ENCODE measurements at places on chromosomes 6 and 20.

GRCh38 chr20:48612335-48612734, 215.5 kb downstream of the PREX1 start:
- no peak for DNase-seq

DNA sequence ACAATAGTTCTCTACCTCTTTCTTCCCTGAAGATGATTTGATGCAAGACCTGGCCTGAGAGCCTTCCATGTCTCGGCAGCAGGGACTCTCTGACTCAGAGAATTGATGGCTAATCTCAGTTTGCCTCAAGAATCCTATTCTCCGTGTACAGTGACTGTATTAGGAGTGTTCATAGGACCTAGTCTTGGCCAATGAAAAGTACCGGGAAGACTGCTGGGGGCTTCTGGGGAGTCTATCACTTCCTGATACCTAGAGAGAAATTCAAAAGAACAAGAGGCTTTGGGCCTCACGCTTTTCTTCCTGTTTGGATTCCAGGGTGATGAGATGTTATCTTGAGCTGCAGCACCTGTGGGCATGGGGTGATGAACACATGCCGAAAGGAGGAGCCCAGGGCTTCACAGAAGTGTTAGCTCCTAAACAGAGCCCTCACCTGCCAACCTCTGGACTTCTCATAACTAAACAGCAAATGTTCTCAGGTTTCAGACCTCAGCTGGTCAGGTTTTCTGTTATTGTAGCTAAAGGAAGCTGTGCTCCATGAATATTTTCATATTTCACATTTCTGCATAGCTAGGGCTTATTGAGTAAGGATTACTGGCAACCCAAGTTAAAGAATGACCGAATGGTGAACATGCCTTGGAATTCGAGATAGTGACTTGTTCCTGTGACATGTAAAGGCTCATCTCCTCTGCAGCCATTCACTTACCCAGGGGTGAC, 323.1 kb upstream of the AGPAT4 start:
- no peak for DNase-seq

DNA sequence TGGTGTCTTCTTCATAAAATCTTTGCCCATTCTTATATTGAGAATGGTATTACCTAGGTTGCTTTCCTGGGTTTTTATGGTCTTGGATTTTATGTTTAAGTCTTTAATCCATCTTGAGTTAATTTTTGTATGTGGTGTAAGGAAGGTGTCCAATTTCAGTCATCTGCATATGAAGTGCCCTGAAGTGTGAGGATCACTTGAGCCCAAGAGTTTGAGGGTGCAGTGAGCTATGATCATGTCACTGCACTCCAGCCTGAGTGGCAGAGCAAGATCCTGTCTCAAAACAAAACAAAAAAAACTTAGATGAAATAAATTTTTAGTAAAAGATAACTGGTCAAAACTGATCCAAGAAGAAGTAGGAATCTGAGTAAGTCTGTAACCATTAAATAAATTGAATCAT, 215.4 kb downstream of the TBC1D7 start:
- DNase-seq = no peak

DNA sequence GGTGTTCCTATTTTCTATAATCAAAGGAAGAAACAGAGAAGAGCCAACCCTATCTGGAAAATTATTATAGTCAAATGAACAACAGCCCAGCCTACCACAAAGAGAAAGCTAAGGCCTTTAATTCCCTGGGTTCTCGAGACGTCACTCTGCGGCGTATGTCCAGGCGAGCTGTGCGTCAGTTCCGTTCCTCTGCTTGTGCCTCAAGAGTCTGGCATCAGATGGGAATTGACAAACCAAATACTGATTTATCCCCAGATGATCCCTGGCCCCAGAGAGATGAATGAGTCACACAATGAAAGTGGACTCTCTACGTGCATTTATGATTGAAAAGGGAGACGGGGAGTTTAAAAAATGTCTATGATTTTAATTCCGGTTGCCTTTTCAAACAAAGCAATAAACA, 151.6 kb upstream of the PDE10A start:
- no peak for DNase-seq

GRCh38 chr6:1363298-1363697, 26.1 kb upstream of the FOXF2 start:
- no peak for DNase-seq

DNA sequence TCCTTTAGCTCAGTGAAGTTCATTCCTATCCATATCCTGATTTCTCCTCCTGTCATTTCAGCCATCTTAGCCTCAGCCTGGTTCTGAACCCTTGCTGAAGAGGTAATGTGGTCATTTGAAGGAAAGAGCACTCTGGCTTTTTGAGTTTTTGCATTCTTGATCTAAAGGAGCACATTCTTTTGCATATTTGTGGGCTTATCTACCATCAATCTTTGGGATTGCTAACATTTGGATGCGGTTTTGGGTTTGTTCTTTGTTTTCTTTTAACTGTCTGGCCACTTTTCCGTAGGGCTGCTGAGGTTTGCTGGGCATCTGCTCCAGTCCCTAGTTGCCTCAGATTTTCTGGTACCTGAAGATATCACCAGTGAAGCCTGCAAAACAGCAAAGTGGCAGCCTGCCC, 238.3 kb downstream of the EPM2A start:
- DNase-seq = no peak

DNA sequence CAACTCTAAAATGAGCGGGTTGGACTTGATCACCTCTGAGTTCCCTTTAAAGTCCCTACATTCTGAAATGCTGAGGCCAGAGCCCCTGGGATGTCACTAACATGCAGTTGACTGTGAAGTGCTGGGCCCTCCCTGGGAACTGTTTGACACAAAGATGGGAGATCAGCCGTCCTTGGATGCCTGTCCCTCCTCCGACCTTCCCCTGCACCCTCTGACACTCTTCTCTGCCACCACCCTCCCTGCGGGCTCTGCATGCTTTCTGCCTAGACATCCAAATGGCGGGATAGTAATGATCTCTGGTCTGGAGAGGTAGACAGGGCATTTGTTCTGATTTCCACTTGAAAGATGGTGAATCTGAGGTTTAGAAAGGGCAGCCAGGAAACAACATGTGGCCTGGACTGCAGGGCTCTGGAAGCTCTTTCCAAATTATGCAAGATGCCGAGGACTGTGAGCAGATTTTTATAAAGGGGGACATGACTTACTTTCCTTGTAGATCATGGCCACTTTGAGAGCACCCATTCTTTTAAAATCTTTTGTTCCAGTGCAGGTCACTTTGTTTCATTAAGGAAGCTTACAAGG, 113.2 kb downstream of the ZDHHC14 start:
- no peak for DNase-seq

DNA sequence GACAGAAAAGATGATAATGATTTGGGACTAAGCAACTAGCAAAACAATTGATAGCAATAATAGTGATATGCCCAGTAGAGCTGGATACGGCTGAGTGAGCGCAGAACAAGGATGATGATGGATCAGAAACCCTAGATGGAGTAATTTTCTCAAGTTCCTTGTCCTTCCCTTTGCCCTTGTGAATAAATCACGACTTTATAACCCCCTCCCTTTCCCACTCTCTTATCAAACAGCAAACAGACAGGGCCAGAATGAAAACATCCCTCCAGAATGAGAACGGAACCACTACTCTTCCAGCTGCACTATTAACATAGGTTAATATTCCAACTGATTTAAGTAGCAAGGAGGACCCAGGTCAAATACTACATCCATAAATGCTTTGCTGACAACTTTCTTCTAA, 1.3 kb upstream of the MTFR2 start:
- no peak for DNase-seq

GRCh38 chr6:157089258-157089657, 234.1 kb downstream of the TMEM242 start:
- no peak for DNase-seq

- no peak for DNase-seq
These were observed 6.7 kb upstream of the NDRG3 start for GRCh38 chr20:36752582-36752981.

- DNase-seq = no peak
These were observed 97.6 kb upstream of the HDGFL1 start for GRCh38 chr6:22471746-22472145.

DNA sequence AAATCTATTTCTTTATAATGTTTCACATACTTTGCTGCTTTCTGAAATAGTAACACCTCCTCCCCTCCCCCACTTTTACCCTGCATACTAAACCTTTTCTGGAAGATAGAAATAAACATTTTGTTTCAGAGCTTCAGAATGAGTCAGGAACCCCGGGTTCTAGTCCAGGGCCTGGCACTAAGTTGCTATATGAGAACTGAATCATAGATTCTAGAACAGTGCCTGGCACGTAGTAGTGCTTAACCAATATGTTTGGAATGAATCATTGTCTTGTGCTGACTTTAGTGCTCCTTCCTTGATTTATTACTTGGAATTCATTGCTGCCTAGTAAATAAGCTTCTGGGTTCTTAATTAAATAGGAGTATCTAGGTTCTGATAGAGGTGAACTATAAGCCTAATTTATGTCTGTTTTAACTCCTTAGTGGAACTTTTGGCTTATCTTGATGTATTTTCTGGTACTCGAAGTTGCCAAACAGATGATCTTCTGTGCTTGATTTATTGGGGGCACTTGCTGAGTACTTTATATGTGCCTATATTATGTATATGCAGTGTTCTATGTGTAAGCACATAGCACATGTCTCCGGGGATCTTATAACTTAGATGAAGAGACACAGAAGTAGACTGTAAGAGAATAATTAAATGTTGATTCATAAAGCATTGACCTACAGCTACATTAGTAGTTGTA, 18.6 kb downstream of the TAB2 start:
- no peak for DNase-seq

- DNase-seq = no peak
These were observed 83.0 kb downstream of the SLC22A3 start for GRCh38 chr6:160431226-160431625.

DNA sequence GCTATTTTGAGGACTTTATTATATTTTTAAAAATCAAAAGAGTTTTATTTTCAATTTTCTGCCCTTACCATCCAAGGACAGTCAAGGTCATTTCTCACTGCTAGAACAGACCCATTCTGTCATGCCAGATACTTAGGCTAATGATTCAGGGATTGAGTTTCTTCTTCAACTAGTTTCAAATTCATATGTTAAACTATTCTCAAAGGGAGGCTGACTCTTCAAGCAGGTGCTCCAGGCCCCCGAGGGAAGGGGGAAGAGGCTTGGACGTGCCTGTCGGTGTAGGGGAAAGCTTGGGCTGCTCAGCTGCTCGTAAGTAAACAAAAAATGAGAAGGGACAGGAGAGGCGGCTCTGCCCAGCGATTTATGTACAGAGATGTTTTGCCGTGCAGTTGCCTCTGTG, 69.4 kb upstream of the MYLIP start:
- no peak for DNase-seq

- DNase-seq = no peak
These were observed 10.4 kb downstream of the TMEM14C start for GRCh38 chr6:10733151-10733715.
